Activated CD4-positive, alpha-beta T cell treated with anti-CD3 and anti-CD28 coated beads, Interleukin-2, amount 50 U/mL, for 16 hours (primary cell): ENCODE measurements at places on chromosomes 5 and 9.

- no peak for DNase-seq
Measured at GRCh38 chr5:72408603-72409002, 88.4 kb downstream of the PTCD2 start.

DNA sequence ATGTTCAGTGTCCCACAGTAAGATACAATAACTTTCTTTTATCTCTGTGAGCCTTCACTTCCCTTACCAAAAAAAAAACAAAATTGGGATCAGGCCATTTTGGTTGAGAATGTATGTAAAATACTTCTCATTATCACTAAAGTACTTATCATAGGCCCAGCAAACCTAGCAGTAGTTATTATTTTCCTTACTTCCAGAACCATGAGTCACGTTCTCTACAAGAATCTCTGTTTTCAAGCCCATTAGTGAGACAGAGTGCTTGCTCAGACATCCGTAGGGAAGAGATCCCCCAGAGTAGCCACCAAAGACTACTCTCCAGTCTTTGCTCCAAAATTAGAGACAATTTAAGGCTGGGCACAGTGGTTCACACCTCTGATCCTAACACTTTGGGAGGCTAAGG, 103.9 kb upstream of the NR5A1 start:
- no peak for DNase-seq

DNA sequence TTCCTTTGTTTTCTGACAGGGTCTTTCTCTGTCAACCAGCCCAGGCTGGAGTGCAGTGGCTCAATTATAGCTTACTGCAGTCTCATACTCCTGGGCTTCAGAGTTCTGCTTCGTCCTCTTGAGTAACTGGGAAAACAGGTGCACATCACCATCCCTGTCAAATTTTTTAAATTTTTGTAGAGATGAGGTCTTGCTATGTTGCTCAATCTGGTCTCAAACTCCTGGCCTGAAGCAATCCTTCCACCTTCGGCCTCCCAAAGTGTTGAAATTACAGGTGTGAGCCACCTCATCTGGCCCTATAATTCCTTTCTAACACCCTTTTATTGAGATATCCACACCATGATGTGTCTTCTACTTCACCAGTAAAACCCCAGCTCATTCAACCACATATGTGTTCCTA, 341.6 kb upstream of the PCSK5 start:
- no peak for DNase-seq

GRCh38 chr5:82325996-82326395, 47.8 kb upstream of the RPS23 start:
- no peak for DNase-seq

DNA sequence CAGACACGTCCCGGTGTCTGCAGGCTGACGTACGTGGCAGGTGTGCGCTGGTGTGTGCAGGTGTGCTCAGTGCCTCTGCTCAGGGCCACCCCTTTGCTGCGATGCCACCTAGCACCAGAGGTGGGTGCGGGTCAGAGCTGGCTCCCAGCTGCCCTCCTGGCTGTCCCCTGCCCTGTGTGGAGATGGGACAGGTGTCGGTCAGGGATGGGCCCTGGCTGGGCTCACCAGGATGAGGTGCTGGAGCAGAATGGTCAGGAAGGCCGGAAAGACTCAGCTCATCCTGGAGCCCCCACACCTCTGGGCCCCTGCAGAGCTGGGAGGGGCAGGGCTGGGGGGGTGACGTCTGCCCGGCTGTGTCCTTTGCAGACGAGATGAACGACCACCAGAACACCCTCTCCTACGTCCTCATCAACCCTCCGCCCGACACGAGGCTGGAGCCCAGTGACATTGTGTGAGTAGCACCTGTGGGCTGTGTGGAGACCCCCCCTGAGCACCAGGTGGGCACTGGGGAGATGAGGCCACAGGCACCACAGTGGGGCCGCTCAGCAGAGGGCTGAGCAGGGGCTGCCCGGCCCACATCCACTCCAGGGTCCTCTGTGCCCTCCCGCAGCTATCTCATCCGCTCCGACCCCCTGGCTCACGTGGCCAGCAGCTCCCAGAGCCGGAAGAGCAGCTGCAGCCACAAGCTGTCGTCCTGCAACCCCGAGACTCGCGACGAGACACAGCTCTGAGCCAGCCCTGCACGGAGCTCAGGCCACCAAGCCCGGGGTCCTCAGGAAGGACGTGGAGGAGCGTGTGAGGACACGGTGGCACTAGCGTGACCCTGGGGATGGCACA, 89.7 kb downstream of the KCNT1 start:
- no peak for DNase-seq

DNA sequence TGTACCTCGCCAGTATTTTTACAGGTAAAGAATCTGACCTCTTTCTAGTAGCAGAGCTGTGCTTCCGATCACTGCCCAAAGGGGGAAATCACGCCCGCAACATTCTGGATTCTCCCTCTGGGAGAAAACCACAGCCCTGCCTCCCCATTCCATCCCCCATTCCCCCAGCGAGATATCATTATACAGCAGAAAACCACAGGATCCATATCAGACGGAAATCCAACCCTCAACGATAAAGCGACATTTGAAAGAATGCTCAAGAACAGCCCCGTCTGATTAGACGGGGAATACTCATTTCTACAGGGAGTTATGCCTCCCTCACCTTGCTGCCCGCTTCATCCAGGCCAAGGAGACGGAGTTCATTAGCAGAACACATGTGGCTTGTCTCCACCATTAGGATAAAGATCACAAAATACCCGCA, 172.8 kb downstream of the COL23A1 start:
- no peak for DNase-seq

DNA sequence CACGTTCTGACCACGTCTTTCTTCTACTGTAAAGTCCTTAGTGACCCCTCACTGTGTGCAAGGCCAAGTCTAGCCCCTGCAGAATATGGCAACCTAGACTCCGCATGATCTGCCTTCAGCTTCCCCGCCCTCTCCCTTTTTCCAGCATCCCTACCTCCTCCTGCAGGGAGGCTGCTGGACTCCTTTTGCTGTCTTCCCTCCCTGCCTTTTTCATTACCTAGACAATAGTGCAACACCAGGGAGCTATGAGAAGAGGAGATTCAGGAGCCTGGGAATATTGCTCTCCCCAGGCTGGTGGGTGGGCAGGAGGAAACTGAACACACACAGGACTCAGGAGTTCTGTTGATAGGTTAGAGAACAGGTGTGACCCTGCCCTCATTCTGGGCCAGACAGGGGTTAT, 33.1 kb upstream of the LARP1 start:
- DNase-seq: no peak

DNA sequence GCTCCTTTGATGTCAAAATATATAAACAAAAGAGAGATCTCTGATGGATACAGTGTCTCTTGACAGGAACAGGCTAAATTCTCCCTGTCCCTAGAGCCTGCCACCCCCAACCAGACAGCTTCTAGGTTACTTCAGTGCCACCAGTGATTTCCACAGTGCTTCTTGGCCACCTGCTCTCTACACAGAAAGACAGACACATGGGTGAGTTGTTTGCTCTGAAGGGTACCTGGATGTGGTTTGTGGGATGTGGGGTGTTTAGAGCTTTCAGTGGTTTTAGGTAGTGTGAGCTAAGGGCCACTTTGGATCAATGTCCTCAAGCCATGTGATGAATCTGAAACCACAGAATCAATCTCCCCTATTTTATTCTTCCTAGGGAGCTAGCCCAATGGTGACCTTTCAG, 125.4 kb downstream of the ANKRD18B start:
- no peak for DNase-seq

GRCh38 chr9:68560071-68560844, 19.6 kb upstream of the TMEM252 start:
- peak; percentile 62 for DNase-seq

GRCh38 chr9:102986425-102986824, 8.7 kb upstream of the CYLC2 start:
- no peak for DNase-seq

GRCh38 chr5:676699-677076, 16.5 kb downstream of the TPPP start:
- DNase-seq: no peak

DNA sequence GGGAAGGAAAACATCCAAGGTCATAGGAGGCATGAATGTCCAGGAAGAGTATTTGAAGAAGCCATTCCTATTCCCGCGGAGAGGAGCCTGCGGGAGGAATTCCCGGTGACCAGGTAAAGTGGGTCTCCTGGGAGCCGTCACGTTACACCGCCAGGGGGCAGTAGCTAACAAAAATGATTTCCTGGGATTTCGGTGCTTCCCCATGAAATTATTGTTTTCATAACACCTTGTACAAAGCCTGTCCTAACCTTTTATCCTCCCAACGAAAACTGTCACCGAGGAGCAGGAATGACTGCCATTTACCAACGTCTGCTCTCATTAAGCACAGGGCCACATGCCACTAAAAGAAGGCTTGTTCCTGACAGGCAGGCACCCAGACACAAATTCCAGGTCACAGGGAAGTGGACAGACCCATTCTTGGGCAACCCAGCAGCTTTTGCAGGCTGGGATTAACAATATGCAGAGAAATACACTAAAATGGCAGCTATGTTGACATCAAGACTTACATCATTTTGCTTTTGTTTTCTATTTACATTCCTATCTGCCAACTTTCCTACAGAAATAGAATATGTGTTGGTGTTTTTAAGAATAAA, 41.2 kb upstream of the CTSL start:
- no peak for DNase-seq

DNA sequence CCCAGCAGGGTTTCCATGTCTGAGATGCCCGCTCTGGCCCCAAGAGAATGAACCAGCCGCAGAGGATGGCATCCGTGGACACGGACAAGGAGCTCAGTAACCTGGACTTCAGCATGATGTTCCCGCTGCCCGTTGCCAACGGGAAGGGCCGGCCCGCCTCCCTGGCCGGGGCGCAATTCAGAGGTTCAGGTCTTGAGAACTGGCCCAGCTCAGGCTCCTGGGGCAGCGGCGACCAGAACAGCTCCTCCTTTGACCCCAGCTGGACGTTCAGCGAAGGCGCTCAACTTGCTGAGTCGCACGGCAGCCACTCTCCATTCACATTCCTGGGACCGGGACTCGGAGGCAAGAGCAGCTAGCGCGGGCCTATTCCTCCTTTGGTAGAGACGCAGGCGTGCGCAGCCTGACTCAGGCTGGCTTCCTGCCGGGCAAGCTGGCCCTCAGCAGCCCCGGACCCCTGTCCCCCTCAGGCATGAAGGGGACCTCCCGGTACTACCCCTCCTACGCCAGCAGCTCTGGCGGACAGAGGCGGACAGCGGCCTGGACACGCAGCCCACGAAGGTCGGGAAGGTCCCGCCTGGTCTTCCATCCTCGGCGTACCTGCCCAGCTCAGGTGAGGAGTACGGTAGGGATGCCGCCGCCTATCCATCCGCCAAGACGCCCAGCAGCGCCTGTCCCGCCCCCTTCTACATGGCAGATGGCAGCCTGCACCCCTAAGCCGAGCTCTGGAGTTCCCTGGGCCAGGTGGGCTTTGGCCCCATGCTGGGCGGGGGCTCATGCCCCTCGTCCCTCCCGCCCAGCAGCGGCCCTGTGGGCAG, 74.4 kb downstream of the INSL6 start:
- no peak for DNase-seq

DNA sequence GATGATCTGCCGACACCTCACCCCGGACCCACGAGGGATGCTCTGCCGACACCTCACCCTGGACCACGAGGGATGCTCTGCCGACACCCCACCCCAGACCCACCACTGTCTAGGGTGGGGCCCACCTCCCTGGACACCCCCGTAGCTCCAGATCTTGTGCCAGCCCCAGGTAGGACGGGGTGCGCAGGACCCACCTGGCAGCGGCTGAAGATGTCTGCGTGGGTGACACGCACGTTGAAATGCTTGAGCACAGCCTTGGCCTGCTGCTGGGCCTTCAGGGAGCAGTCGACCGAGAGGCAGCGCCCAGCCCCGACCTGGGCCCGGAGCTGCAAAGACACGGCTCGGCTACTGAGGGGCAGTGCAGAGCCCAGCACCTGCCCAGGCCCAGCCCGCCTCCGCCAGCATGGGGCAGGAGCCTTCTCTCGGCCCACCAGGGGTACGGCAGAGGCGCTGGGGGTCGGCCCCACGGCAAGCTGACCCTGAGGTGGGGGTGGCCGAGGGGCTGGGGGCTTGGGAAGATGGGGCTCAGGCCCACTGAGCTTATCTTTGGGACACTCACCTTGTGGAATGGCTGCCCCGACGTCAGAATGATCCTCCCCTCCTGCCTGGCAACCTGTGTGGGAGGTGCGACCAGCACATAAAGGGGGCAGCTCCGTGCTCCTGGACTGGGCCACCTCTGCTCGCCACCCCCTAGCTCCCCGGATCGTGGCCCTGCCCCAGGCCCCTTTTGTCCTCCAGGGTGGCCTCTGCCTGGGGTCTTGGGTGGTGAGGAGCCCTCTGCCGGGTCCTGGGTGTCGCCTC, 21.7 kb upstream of the NRARP start:
- DNase-seq: no peak

- DNase-seq: no peak
Measured at GRCh38 chr9:99326917-99327189, 104.8 kb downstream of the SEC61B start.

DNA sequence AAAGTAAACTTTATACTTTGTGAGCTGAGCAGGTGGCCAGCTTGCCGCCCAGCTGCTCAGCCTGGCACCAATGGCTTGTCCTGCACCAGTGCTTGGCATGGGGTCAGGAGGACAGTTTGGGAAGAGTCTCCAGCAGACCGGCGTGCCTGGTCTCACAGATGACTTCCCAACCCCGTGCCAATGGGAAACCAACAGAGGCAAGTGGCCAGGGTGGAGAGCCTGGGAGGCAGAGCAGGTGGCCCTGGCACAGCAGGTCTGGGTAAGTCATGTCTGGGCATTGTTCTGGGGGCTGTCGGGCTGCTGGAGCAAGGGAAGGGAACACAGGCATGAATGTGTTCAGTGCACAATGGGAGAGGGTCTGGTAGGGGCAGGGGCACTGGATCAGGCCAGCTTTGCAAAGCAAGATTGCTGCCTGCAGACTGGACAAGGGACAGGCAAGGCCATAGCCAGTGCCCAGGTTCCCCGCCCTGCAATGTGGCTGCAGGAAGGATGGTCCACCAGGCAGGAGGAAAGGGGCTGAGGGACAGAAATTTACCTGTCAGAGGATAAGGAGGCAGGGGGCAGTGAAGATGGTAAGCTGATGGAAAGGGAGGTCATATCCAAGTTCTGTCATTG, 76.2 kb upstream of the ALDH1B1 start:
- DNase-seq: no peak

DNA sequence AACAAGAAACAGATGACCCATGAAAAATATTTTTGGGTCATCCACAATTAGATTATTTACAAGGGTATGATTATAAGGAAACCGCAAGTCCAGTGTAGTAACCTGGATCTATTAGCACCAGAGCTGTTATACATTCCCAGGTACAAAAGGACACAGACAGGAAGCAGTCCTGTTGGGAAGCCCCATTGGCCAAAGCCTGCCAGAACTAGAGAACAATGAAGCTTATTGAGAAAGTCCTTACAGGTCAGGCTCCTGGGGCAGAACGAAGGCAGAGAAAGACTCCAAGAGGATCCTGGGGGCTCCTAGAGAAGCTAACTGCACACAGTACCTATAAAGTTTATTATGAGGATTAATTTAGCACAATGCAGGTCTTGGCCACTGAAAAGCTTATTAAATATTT, 169.9 kb downstream of the PARP8 start:
- no peak for DNase-seq
